ENCODE measurements at places on chromosomes 5 and 9.

- no peak for DNase-seq
Observed at GRCh38 chr5:96546120-96546519, 113.1 kb upstream of the PCSK1 start.

DNA sequence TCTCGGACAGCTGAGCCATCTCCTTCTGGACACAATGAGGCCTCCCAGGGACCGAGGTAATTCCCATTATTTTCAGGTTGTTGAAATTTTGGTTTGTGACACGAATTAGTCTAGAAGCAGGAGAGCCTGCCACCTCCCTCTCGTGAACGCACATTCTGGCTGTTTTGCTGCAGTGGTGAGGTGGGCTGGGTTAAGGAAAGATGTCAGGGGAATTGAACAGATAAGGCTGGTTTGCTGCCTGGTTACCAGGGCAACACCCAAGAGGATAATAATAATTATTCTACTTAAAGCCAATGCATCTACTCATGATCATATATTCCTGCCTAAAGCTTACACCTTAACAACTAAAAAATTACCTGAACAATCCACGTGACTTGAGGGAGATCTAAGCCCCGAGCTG, 38.1 kb downstream of the DDX31 start:
- no peak for DNase-seq

DNA sequence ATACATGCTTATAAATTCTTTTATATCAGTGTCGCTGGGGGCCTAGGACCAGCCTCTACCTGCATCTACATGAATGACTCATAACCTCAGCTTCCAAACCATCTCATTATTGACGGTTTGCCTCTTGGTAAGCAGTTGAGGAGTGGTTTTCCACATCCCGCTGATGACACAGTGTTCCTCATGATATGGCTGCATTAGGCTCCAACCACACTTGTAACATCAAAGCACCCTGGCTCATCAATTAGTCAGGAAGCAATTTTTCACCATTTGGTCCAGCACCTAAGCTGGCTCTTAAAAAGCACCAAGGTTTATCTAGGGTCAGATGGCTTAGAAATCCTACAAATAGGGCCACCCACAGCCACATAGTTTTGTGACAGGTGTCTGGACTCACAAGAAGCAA, 402.4 kb downstream of the ARHGEF28 start:
- DNase-seq, result no peak

GRCh38 chr9:129696944-129697655, 31.7 kb downstream of the PRRX2 start:
- no peak for DNase-seq

DNA sequence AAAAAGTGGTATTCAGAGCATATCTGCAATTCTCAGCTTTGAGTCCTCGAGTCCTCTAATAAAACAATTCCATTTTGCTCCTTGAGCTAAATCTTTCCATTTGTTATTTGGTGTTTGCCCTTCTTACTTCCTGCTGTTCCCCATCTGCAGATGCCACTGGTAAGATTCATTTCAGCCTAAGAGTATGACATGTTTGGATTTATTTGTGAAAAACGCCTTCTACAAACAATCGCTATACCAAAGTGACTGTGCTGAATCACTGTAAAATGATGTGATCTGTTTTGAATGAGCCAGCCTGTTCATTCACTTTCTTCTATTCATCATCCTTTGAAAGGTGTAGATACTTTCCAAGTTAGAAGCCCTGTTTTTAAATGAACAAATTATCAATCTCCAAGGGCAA, 27.7 kb downstream of the KCTD16 start:
- no peak for DNase-seq

DNA sequence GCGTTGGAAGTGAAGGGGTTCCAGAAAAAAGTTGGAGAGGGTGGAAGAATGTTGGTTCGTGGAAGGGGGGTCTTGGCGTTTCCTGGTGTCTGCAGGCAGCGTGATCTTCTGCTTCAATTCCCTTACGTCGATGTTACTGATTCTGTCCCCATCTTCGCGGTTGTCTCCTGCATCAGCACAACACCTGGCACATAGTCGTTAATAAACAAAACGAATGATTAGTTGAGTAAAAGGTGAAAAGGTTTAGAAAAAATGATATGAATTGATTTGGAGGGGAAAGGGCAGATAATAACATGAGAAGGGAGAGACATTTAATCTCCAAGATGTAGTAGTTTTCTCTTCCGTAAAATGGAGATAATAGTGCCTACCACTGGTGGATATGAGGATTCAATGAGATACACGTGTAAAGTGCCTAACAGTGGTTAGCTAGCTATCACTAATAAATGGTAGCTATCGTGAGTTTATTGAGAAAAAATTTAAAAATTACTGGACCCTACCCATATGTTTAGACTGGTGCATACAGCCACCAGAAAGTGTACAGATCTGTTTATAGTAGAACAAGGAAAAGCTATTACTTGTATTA, 556 bp downstream of the MTREX start:
- DNase-seq, result no peak

- DNase-seq, result no peak
Observed at GRCh38 chr9:91760906-91761305, 189.1 kb downstream of the ROR2 start.

DNA sequence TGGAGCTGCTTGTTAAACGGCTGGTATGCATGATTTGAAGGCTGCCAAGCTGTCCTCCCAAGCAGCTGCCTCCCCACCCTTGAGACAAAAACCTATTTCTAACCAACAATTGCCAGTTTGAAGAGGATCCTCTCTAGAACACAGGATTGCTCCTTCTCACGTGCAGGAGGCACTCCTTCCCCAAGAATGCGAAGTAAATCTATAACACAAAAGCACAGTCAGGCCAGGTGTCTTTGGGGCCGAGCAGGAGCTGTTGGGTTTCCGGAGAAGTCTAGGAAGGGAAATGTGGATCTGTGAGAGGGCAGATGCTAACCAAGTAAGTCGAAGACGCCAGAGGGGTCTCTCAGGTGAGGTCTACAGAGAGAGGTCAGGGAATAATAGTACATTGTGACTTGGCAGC, 35.4 kb upstream of the GNPDA1 start:
- DNase-seq, result no peak

DNA sequence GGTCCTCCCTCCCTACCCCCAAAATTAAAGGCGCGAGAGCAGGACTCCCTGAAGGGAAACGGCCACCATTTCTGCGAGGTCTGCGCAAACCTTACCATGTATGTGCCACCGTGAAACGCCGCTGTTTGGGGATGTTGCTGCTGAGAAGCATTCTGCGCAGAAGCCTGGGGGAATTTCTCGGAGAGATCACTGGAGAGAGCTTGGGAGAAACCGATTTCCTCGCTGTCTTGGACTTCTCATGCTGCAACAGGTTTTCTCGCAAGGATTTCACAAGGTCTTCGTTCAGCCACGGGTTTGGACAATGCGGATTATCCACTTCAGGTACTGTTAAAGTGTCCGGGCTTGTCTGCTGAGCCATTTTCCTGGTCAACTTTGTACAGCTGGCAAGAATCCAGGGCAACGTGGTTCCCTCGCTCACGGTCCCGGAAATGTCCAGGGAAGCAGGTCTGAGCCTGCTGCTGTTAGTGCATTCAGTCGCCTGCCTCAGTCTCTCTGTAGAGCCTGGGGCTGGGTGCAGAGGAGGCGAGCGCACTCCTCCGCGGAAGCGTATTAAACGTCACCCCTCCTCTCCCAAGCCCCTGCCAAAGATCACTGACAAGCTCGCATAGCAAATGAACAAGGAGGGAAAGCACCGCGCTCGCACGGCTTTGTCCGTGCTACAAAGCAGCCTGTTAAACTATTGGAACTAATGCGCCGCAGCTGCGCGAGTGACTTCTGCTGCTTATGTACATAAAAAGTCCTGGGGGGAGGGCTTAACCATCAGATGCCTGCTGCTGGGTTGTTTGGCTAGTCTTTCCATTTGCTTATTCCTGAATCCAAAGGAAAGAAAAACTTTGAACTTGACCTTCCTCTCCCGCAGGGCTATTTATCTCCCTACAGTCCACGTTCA, 125.1 kb downstream of the PDE4D start:
- peak; percentile 23 for DNase-seq

DNA sequence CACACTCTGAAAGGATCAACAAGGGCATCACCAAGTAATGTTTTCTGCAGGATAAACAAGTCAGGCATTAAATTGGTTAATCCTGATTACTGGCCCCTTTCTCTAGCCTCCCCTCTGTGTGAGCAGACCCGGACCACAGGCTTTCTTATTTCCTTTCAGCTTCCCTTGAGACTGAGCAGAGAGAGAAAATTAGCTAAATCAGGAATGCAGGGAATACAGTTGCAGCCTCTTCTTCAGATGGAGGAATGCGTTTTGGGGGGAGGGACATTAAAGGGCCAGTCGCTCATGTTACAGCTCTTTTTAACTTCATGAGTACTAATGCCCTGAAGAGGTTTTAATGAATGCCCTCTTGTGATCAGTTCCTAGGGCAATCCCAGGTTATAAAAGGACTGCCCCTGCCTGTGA, 19.8 kb downstream of the PCDHAC2 start:
- no peak for DNase-seq

GRCh38 chr9:121362813-121363621, 7.0 kb downstream of the STOM start:
- no peak for DNase-seq

DNA sequence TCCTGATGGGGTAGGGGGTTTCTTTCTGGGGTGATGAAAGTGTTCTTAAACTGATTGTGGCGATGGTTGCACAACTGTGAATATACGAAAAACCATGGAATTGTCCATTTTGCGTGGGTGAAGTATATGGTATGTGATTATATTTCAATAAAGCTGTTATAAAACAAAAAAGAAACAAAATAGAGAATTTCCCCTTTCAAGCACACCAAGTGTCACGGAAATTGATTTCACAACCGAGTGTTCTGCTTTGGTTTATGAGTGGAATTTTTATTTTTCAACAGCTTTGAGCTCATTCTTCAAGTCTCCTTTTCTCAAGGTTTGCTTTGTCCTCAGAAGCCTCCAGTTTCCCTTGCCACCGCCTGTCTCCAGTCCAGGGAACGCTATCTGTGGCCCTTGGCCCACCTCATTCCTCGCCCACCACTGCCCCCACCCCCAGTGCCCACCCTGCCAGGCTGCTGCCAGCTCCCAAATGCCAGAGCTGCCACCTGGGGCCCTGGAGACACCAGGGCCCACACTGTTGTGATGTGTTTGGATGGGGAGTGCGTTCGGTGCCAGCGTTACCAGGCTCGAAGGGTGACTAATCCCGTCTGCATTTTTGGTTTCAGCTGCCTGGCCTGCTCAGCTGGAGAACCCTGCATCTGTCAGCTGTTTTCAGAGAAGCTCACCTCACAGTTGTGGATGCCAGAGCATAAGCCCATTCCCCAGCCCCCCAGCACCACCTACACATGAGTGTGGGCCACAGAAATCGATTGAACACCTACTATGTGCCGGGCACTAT, 30.4 kb downstream of the DUSP1 start:
- DNase-seq, result no peak

GRCh38 chr5:104569621-104570020, 1007.0 kb upstream of the NUDT12 start:
- no peak for DNase-seq

DNA sequence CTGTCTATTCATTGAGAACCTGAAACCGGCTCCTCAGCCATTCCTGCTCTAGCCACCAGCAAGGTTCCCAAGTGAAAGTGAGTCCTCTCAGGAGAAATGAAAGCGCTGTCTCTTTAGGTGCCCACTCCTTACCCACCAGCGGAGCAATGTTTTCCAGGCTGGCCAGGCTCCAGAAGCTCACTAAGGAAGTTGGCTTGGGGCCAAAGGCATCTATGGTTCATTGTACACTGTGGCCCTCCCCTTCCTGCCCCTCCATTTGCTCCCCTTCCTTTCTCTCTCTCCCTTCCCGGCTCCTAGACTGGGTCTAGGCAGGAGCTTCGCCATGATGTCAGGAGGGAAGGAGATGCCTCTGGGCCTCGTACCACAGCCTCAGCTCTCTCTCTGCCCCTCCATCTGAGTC, 1.1 kb upstream of the GABRP start:
- no peak for DNase-seq

GRCh38 chr9:134709512-134710270, 68.1 kb downstream of the COL5A1 start:
- no peak for DNase-seq

DNA sequence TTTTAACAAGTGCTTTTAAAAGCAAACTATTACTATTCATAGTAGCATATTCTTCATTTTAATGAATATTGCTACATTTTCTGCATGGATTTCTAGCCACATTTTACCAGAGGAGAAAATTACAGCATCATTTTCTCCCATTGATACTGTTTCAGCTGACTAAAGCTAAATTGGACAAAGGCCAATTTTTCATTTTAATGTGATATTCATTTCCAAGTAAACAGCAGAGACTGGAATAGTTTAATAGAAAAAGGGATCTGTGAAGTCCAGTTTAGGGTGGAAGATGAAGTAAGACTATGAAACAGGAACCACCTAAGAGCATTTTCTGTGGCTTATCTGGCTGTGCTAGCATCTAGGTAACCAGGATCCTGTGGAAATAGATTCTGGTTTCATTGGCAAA, 128.1 kb downstream of the GIN1 start:
- no peak for DNase-seq

- no peak for DNase-seq
Observed at GRCh38 chr5:74401946-74402320, 238.6 kb downstream of the ENC1 start.

DNA sequence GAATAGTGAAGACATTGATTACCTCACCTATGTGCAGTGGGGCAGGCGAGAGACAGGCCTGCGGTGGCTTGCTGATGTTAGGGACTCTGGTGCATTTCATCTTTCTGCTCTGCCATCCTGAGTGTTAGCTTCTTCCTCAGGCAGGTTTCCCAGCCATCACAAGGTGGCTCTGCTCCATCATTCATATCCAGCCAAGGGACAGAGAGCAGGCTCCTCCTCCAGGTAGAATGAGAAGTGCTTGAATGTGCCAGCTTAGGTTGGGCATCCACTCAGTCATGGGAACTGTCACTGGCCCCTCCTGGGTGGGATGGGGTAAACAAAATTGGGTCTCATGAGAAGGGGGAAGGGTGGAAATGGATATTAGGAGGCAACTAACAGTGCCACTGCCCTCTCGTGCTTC, 24.8 kb downstream of the GPR107 start:
- no peak for DNase-seq

DNA sequence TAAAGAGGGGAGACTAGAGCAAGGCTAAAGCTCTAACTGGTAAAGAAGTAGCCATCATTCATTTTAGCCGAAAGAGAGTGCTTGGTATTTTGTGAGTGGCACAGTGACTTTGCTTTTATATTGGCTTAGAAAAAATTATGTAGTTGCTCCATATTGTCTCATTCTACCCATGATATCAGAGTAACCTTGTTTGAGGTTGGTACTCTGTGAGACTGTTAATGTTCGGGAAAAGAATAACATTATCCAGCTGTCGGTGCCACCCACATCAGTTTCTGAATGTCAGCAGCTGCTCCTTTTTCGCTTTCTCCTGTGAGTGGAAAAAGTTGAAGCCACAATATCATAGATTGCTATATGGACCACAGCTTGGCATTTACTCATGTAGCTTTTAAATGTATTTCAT, 376.4 kb upstream of the KCNN2 start:
- no peak for DNase-seq

GRCh38 chr5:103286622-103287021, 28.1 kb downstream of the MACIR start:
- no peak for DNase-seq

GRCh38 chr5:136159457-136159856, 26.8 kb downstream of the SMAD5 start:
- no peak for DNase-seq

GRCh38 chr9:93464876-93465275, 11.5 kb upstream of the FAM120AOS start:
- DNase-seq, result no peak

GRCh38 chr9:73125651-73126050, 26.0 kb upstream of the ANXA1 start:
- DNase-seq, result no peak

- no peak for DNase-seq
Observed at GRCh38 chr5:135490245-135491037, 38.3 kb upstream of the TIFAB start.
